Progenitor cell of endocrine pancreas (in vitro differentiated cells): ENCODE measurements at places on chromosomes 5 and 9.

DNA sequence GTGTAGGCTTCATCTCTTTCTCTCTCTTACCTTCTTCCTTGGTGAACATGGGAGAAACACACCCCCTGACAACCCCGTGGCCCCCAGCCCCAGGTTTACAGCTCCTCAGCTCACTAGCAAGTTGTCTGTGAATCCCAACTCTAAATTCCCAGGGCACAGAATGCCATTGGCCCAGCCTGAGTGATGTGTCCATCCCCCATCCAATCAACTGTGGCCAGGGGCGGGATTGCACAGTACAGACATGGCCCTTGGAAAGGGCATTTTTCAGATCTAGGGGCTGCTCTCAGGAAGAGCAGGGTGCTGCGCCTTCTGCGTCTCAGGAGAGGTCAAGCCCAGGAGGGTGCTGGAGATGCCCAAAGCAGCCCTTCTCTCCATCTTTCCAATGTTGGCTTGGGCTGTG is 48.2 kb upstream of the ASS1 start:
- no peak for DNase-seq
- H3K27me3 ChIP-seq, result no peaks in the 10 kb centered on the region
- H3K36me3 ChIP-seq, result no peaks in the 10 kb centered on the region
- no peak overlapping the region for H3K27ac ChIP-seq

DNA sequence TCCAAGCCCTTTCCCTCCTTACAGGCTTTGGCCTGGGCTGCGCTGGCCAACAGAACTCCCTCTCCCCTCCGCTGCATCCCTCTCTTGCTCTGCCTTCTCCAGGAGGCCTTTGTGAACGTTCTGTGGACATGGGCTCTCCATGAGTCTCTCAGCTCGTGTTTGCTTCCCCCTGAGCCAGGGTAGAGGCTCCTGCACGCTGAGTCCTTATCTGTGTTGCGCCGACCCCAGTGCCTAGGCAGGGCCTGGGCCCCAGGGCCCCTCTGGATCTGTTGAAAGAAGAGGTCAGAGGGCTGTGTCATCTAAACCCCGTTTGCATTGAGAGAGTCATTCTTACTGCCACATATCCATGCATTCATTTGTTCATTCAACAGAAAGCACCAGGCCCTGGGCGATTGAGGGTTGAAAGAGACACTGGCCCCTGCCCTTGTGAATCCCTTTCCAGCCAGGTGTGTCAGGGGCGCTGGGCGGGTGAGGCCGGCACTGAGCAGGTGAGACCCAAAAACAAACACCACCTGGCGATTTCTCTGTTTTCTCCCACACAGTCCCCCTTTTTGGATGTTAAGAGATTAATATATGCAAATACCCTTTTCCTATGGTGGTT is 111.2 kb upstream of the IER5L start:
- H3K27ac ChIP-seq, result peak overlapping the region; percentile 88
- peaks cover 3% of the 10 kb centered on the region for H3K27me3 ChIP-seq
- H3K36me3 ChIP-seq, result no peaks in the 10 kb centered on the region

DNA sequence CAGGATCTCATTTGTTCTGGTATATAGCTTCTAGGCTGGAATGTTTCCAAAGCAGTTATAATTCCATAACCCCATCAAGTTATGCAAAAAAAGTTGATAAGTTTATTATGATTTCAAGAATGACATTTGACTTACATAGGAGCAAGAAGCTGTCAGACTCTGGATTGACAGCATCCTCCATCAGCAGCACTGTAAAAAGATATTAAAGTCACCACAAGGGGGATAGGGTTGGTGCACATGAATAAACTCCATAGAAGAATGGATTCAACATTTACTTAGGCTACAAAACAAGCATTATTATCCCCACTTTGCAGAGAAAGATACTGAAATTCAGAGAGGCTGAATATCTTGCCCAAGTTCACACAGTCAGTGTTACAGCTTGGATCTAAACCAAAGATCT is 208.9 kb upstream of the SLC30A5 start:
- no peak for DNase-seq
- H3K4me1 ChIP-seq, result no peaks in the 10 kb centered on the region
- H3K27ac ChIP-seq, result no peak overlapping the region
- H3K36me3 ChIP-seq, result no peaks in the 10 kb centered on the region
- no peaks in the 10 kb centered on the region for H3K27me3 ChIP-seq

DNA sequence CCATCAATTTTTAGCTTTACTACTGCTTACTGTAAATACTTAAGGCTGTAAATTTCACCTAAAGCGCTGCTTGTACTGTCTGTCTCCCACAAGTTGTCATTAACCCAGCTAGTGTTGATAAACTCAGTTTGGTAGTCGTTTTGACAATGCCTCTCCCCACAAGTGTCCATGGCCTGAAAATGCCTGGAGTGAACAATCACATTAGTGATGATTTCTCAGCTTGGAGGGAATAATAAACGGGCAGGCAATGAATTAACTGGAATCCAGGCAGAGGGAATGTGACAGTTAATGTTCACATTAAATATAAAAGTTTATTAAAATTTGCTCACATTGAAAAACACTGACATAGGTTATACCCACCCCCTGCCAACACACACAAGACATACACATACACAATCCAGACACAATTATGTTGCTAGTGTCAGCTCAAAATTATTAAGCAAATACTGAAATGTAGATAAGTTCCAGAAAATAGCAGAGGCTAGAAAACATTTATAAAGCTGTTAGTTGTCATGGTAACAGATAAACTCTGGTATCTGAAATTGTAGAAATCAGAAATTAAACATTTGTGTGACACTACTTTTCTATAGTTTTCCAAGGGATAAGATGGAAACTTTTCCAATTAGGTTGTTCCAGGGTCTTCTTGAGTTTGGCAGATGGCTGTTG is 341.9 kb downstream of the DIRAS2 start:
- no peak overlapping the region for H3K27ac ChIP-seq
- H3K27me3 ChIP-seq, result peaks cover 14% of the 10 kb centered on the region
- no peaks in the 10 kb centered on the region for H3K36me3 ChIP-seq
- DNase-seq, result no peak

DNA sequence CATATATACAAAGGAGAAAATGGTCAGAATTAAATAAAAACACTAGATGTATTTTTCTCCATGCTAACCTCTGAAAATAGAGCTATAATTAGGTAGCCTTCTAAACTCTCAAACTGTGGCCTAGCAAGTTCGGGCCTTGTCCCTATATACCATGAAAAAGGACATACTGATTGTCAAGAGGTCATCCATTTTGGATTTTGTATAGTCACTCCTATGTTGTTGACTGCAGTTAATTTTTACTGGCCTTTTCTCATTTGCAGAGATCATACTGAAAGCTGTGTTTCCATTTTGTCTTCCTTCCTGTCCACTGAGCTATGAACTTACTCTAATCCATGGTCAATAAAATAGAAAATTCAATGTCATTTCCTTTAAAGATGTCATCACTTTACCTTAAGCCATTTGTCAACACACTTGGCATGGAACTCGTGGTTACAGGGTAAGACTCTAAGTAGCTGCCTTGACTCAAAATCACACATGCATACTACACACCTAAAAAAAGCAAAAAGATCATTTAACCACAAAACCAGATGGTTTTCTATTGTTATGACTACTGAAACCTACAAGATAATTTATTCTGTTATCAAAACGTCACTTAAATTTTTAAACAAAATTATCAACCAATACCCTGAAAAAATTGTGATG is 58.0 kb downstream of the RNF38 start:
- DNase-seq, result no peak
- no peak overlapping the region for H3K4me3 ChIP-seq
- no peaks in the 10 kb centered on the region for H3K27me3 ChIP-seq
- H3K36me3 ChIP-seq, result peaks cover 38% of the 10 kb centered on the region
- no peaks in the 10 kb centered on the region for H3K4me1 ChIP-seq
- no peak overlapping the region for H3K27ac ChIP-seq

GRCh38 chr5:150596826-150597225 is 43.6 kb upstream of the SYNPO start:
- H3K36me3 ChIP-seq, result no peaks in the 10 kb centered on the region
- DNase-seq, result no peak
- H3K4me1 ChIP-seq, result peaks cover 10% of the 10 kb centered on the region

GRCh38 chr5:88657906-88658775 is 224.8 kb downstream of the MEF2C start:
- H3K27me3 ChIP-seq, result peaks cover 65% of the 10 kb centered on the region
- peaks cover 6% of the 10 kb centered on the region for H3K4me1 ChIP-seq
- H3K36me3 ChIP-seq, result no peaks in the 10 kb centered on the region

GRCh38 chr9:38727497-38728001 is 7.6 kb upstream of the FAM240B start:
- H3K4me1 ChIP-seq, result no peaks in the 10 kb centered on the region
- no peaks in the 10 kb centered on the region for H3K36me3 ChIP-seq
- no peak overlapping the region for H3K27ac ChIP-seq
- no peak for DNase-seq
- peaks cover 4% of the 10 kb centered on the region for H3K27me3 ChIP-seq

DNA sequence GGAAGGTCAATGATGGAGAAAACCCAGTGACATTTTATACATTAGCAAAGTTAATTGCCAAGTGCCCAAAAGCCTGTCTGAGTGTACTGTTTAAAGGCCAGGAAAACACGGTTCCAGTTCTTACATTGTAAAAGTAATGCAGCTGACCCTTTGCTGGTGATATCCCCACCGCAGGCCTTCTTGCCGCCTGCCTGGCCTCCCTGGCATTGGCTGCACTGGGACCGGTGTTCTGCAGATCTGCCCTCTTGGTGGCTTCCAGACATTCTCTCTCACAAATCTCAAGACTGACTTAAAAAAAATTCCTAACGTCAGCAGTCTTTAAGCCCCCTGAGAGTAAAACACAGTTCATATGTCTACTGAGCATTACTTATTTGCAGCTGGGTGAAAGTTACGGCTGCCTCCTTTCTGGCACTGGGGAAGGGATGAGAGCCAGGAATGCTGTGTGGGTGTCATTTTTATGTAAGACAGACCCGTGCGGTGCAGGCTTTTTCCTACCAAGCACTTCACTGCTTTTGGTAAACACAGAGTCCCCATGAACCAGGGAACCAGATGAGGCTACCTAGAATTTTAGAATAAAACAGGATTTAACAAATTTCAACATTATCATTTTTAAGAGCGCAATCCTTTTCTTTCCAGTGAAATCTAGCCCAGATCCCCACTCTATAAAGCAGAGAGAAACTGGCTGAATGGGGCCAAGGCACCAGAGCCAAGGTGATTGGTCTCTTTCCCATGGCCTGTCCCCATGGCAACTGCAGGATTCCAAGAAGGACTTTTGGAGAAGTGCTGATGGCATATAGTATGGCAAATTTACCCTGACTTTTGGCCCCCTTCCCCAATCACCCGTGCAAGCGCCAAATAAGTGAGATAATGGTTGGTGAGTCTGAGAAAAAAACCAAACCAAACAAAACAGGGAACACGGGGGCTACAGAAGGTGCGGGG is 80.8 kb downstream of the LMNB1 start:
- H3K27me3 ChIP-seq, result no peaks in the 10 kb centered on the region
- DNase-seq, result no peak
- no peak overlapping the region for H3K4me3 ChIP-seq
- H3K36me3 ChIP-seq, result peaks cover 21% of the 10 kb centered on the region
- no peaks in the 10 kb centered on the region for H3K4me1 ChIP-seq

- H3K4me3 ChIP-seq, result no peak overlapping the region
- H3K4me1 ChIP-seq, result peaks cover 31% of the 10 kb centered on the region
- H3K27ac ChIP-seq, result no peak overlapping the region
- no peaks in the 10 kb centered on the region for H3K27me3 ChIP-seq
Observed at GRCh38 chr9:121620777-121621449, 30.5 kb upstream of the DAB2IP start.

DNA sequence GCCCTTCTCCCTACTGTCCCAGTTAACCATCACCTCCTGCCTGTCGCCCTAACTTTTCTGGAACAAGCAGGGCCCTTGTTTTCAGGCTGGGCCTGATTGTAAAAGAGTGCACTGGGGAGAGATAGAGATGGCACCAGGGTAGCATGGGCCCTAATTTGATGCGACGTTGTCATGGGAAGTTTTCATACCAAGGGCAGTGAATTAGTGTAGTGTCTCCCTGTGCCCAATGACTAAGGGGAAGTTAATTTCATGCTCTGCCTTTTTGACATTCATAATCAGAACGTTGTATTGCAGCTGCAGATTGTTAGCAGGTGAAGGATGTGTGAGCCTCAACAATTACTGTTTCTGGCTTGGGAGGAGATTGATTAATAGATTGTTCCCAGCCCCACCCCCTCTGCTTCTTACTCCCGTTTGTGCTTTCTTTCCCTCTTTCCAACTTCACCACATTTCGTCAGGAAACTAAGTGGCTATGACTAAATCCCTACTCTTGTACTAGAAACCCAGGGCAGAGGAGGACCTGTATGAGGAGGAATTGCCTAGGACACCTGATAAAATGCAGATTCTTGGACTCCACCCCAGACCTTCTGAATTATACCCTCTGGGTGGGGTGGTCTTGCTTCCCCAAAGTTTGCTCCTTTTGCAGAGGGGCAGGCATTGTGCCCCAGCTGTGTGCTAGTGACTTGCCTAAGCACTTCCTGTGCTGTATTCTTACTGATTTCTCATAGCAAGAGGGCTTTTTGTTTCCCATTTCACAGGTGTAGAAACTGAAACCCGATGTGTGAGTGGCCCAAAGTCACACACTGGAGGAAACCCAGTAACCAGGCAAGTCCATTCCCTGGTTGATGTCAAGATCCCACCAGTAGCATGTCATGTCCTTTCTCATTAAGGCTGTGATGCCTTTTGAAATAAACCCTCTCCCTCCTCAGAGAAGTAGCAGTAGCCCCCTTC is 56.3 kb downstream of the DAB2IP start:
- no peaks in the 10 kb centered on the region for H3K36me3 ChIP-seq
- no peaks in the 10 kb centered on the region for H3K27me3 ChIP-seq
- H3K4me3 ChIP-seq, result no peak overlapping the region
- DNase-seq, result no peak
- H3K4me1 ChIP-seq, result peaks cover 7% of the 10 kb centered on the region

- H3K27ac ChIP-seq, result no peak overlapping the region
- no peaks in the 10 kb centered on the region for H3K36me3 ChIP-seq
- no peak overlapping the region for H3K4me3 ChIP-seq
- DNase-seq, result no peak
Observed at GRCh38 chr5:329121-329735, 7.7 kb downstream of the AHRR start.

DNA sequence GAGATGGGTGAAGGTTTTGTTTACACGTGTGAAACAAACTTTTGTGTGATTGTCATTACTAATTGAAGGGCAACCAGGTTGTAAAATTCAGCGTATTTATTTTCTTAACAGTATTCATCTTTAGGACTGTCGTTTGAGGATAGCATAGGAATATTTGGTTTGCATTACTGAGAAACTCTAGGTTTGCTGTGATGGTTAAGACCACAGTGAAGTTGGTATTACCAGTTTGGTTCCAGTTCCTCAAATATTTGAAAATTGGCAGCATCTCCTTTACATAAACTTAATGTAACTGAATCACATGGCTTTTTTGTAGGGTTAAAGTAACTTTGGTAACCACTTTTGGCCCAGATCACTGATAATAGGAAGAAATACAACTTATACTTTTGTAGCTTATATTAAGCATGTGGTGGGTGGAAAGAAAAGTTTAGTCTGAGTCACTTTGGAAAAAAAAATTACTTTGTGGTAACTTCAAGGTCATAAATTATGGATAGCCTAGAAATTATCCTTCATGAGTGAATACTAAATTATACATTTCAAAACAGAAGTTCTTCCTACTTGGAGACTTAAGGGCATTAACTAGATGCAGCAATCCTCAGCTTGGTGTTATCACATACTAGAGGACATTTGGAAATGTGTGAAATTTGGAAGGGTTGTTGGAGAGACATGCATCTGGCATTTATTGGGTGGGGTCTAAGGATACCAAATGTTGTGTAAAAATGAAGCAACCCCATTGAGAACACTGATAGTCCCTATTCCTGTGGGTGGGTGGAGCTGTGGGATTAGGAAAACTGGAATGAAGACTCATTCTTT is 33.9 kb downstream of the G3BP1 start:
- H3K4me1 ChIP-seq, result no peaks in the 10 kb centered on the region
- H3K36me3 ChIP-seq, result peaks cover 36% of the 10 kb centered on the region
- no peaks in the 10 kb centered on the region for H3K27me3 ChIP-seq
- no peak overlapping the region for H3K27ac ChIP-seq
- H3K4me3 ChIP-seq, result no peak overlapping the region
- no peak for DNase-seq
